ENCODE measurements at places on chromosomes 12 and 14.

- no peak for DNase-seq
Observed at GRCh38 chr14:101695659-101696058, 65.8 kb upstream of the PPP2R5C start.

DNA sequence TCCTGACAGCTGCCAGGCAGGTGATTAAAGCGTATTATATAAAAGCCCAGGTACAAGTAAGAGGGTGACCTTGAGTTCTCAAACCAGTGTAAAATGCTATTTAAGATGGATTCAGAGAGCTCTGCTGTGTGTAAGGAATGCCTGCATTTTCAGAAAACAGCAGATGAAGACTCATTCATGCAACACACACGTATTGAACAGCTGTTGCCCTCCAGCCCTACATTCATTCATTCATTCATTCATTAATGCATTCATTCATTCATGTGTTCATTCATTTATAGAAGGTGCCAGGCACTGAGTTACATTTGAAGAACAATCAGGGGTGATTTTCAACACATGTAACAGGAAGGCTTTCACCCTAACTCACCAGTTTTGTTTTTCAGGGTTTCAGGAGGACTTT, 27.4 kb upstream of the ELK3 start:
- no peak for DNase-seq

GRCh38 chr12:44696542-44696941, 179.6 kb downstream of the NELL2 start:
- DNase-seq = no peak

- no peak for DNase-seq
Observed at GRCh38 chr12:79409562-79409961, 281.2 kb downstream of the PAWR start.

GRCh38 chr14:84874436-84874835, 655.5 kb upstream of the FLRT2 start:
- DNase-seq = no peak

- DNase-seq = no peak
Observed at GRCh38 chr12:47378907-47379306, 299.1 kb upstream of the AMIGO2 start.

DNA sequence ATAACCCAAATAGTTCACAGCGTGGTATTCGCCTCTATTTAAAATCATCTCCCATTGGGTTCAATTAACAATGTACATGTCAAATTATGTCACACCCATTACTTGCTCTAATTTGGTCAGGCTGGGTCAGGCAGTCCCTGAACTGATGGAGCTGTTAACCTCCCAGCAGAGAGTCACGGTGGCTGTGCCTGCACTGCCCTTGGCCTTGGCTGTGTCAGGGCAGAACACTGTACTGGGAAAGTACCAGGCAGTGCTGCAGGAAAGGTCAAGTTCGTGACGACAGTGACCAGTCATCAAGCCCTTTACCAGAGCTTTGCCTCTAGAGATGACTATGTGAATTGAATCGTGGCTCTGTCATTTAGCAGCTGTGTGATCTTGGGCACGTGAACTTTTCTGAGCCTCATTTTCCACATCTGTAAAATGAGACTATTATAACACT, 100.0 kb downstream of the ARF6 start:
- no peak for DNase-seq

GRCh38 chr14:75734854-75735253, 73.8 kb downstream of the TTLL5 start:
- DNase-seq = no peak

- DNase-seq = no peak
Observed at GRCh38 chr12:30979371-30980259, 53.1 kb downstream of the TSPAN11 start.

- DNase-seq = no peak
Observed at GRCh38 chr14:68143341-68143841, 323.8 kb downstream of the RAD51B start.

DNA sequence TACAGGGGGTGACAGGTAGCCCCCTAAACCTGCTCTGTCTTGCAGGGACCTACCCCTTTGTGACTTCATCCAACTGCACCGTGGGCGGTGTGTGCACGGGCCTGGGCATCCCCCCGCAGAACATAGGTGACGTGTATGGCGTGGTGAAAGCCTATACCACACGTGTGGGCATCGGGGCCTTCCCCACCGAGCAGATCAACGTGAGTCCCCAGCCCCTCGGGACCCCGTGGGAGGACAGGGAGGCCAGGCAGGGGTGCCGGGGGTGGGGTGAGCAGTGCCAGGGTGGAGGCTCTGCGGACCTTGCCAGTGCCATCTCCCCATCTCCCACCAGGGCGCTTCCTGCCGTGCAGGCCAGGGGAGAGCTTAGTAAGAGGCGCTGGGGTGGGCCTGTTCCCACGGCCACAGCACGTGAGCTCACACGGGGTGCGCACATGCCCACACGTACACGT, 11.1 kb upstream of the SIVA1 start:
- DNase-seq = no peak

DNA sequence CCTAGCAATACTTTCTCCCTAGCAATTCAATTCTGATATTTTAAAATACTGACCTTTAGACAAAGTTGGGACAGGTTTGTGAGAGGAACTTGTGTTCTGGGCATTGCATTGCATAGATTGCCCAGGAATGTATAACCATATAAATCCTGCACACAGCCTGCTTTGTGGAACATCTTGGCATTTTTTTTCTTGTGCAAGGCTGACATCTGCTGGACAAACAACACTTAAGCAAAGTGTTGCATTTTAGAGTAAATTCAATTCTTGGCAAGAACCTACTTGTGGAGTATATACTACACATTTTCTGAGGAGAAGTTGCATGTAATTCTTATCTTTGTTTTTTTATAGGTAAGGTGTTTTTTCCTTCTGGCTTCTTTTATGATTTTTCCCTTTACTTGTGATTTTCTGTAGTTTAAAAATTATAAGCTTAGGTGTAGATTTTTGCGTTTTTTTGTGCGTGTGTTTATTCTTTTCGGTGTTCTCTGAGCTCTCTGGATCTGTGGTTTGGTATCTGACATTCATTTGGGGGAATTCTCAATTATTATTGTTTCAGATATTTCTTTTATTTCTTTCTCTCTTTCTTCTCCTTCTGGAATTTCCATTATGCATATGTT, 26.4 kb downstream of the TESPA1 start:
- no peak for DNase-seq
